ENCODE measurements at places on chromosomes 2 and 18.

GRCh38 chr2:146503366-146503765 is 1341.5 kb upstream of the ACVR2A start:
- no peak for DNase-seq

- DNase-seq = no peak
Measured at GRCh38 chr18:3319399-3319798, 57.5 kb downstream of the MYL12B start.

DNA sequence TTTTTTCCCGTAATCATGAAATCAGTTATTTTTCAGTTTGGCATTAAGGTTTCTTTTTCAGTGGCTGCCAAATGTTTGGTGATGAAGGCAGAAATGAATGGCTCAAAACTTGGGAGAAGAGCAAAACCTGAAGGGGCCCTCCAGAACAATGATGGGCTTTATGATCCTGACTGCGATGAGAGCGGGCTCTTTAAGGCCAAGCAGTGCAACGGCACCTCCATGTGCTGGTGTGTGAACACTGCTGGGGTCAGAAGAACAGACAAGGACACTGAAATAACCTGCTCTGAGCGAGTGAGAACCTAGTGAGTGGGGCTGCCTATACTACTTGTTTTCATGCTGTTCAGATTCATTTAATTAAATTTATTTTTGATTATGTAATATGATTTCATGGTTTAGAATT is 29.2 kb upstream of the MSH2 start:
- DNase-seq = no peak

GRCh38 chr2:169093535-169093934 is 24.2 kb downstream of the DHRS9 start:
- no peak for DNase-seq

- DNase-seq = no peak
Measured at GRCh38 chr2:75246441-75247167, 47.3 kb upstream of the TACR1 start.

DNA sequence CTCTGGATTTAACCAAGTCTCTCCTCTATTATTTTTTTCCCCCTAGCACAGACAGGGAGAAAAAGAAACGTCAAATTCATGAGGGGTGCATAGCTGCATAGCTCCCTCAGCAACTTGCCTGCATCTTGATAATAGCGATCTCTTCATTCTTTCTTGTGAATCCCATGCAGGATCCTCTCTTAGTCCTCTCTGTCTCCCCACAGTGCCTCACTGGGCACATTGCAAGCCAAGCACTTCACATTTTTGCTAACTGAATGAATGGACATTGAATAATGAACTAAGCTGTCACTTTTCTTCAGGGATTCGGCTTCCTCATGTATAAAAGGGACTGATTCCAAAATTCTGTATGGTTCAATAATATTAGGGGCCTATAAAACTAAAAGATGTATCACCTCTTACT is 2.9 kb upstream of the EPB41L3 start:
- peak; percentile 65 for DNase-seq

DNA sequence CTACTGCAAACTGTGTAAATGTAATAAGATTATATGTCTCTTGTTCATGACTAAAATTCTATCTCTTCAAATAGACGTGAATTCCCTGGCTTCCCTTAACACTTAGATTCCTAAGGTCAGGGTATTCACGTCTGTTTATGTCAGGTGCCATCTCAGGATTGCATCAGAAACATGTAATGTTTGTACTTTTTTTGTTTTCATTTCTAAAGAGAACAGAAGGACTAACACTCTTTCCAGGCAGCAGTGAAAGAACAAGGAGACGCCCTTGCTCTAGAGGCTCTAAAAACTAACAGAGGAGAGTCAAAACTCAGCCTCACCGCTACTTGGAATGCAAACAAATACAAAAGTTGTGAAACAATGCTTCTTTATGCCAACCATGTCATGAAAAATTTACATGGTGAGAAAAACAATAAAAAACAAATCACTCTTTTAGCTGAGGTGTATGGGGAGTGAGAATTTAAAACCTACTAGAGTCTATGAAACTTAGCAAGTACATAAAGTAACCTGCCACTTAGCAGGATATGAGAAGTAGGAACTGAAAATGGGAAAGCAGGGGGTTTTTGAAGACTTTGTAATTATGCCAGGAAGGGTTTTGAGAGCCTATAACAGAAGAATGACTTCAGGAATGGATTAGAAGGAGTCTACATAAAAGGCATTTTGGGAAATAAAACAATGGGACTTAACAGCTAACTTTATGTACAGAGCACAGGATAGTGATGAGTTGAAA is 522.7 kb downstream of the THSD7B start:
- DNase-seq = no peak

- no peak for DNase-seq
Measured at GRCh38 chr2:208319391-208319790, 53.3 kb downstream of the PIKFYVE start.

DNA sequence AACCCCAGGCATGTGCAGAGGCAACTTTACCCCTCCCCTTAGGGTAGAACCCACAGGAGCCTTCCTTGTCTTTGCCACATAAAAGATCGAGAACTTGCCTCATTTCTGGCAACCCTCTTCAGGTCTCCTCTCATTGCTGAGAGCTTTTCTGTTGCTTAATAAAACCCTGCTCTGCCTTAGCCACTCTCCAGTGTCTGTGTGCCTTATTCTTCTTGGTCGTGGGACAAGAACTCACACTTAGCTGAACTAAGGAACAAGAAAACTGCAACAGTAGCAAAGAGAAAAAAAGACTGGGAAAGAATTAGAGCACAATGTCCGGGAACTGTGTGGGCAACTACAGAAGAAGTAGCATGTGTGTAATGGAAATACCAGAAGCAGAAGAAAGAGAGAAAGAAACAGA is 56.2 kb upstream of the SMIM21 start:
- DNase-seq = no peak

DNA sequence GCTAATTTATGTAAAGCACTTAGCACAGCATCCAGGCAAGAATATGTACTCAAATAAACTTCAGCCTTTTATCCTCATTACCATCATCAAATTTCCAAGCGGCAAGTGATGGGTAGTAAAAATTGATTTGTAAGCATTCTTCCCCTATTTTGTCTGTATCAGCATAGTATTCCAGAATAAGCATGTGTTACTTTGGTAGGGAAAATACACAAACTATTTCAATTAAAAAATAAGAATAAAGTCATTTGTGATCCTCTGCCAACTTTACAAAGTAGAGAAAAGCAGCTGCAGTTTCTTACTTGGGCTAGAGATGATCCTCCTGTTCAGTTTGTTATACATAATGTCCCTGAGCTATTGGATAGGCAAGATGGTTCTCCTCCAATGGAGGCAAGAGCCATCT is 493.2 kb downstream of the ZEB2 start:
- DNase-seq = no peak

DNA sequence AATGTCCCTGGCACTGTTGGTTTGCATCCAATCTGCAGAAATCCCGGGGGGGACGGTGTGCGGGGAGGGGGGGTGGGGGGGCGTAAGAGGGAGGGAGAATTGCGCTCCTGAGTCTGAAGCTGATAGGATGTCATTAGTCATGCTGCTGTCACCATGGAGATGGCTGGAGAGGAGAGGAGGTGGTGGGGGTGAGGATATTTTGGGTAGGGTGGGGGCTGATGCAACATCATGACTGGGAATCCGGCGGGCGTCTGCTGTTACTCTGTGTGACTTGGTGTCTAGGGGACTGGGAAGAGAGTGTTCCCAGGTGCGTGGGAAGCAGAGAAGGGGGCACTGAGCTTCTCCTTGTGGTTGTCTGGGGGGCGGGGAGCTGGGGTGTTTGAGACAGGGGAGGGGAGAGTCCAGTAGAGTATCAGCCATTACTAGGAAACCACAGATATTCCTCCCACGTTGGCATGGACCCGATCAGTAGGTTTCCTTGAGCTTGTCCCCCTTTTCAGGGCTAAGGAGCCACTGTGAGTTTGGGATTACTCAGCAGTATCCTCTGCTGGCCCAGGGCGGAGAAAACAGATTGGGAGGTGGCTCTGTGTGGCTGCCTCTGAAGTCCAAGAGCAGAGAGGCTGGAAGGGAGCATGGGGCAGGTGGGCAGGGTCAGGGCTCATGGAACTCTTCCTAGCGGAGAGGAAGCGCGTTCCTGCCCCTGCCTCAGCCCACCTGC is 18.9 kb downstream of the TET3 start:
- peak; percentile 69 for DNase-seq

DNA sequence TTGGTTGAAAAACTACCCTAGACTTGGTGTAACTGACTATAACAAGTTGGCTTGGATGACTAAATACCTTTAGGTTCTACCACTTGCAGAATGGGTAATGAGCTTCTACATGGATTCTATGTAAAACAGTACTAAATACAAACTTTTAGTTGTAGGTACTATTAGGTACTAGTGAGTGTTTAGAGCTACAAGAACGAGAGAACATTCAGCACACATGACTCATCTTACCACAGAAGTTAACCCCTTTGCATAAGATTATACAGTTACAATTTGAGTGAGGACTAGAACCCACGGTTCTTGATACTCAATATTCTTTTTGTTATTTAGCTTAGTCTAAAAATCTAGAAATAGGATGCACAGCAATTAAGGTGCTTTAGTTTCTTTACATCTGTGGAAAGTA is 101.7 kb upstream of the TFCP2L1 start:
- DNase-seq = no peak

DNA sequence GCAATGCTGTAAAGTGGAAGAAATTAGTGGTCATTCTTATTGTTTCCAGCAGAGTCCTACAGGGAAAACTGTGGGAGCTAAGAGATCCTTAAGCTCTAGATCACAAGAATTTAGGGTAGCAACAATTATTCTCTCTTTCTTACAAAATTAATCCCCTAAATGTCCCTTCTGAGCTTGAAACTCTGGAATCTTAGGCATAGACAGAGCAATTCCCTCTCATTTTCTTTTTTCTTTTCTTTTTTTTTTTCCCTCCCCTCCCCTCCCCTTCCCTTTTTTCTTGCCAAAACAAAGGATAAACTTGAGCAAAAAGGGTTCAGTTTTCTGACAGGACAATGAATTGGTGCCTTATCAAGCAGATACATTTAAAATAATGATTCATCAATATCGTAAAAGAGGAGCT is 441.0 kb downstream of the DSC3 start:
- no peak for DNase-seq

DNA sequence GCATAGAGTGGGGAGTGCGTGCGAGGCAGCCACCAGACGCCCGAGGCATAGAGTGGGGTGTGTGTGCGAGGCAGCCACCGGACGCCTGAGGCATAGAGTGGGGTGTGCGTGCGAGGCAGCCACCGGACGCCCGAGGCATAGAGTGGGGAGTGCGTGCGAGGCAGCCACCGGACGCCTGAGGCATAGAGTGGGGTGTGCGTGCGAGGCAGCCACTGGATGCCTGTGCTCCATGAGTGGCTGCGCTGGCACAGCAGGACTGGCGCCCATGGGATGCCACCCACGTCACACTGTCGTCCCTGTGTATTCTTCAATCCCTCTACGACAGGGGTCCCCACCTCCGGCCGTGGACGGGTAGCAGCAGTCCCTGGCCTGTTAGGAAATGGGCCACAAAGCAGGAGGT is 221.9 kb downstream of the HDAC4 start:
- DNase-seq = no peak

Data from suppressor macrophage treated with lipopolysaccharide for 1 hour (primary cell).